ENCODE measurements at places on chromosomes 16 and 17.

DNA sequence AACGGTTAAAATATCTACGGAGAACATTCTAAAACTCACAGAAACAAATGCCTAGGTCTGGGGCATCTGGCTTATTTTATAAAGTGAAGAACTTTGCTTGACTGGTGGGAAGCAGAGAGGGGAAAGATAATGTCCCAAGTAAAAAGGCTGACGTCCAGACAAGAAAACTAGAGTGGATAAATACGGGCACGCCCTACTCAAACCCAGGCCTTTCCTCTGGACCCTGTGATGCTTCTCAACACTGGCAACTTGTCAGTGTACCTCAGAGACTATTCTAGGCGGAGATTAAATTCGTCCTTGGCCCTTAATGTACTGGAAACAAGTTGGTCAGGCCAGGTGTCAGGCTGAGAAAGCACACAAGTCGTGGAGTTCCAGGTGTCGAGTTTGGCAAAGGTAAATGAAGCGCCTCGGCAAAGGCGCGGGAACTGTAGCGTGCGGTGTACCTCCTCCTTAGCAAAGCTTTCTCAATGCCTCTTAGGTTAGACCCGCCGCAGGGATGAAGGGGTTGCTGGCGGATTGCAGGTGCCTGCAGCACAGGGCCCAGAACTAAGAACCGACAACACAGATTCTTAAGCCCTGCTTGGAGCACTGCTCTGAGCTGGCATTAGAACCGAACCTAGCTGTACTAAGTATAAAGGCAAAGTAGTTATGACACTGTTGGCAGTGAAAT, 668 bp upstream of the UNK start:
- DNase-seq = no peak

DNA sequence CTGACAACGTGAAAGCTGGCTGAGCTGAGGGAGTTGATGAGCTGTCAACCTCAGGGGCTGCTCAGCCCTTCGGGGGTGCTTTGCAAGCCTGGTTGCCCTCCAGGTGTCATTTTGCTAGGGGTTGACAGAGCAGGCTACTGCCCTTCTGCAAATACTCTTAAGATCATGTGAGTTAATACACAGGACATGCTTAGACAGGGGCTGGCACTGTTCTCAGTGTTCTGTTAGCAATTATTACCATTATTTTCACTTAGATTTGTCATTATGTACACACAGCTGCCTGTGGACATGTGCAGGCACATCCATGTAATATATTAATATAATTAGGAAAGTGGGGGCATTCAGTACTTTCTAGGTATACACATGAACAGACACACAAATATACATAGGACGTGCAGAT, 554.3 kb upstream of the HSBP1 start:
- no peak for DNase-seq

DNA sequence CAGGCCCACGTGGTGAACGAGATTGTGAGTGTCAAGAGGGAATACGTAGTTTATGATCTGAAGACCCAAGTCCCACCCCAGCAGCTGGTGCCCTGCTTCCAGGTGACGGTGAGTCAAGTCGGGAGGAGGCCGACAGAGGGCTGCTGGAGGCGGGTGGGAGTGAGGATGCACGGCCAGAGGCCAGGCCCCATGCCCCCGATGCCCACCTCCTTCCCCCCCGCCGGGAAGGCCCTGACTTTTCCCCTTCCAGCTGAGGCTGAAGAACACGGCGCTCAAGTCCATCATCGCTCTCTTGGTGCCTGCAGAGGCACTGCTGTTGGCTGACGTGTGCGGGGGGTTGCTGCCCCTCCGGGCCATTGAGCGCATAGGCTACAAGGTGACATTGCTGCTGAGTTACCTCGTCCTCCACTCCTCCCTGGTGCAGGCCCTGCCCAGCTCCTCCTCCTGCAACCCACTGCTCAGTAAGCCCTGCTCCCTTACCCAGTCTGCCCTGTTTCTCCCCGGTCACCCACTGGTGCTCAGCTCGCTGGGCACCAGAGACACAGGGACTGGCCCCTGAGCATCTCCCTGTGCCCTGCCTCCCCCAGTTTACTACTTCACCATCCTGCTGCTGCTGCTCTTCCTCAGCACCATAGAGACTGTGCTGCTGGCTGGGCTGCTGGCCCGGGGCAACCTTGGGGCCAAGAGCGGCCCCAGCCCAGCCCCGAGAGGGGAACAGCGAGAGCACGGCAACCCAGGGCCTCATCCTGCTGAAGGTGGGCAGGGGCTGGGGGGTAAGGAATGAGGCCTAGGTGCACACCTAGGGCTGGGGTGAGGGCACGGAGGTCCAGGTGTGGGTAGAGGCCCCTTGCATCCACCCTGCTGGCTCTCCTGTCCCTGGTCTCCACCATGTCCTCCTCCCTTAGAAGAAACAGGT, 2.6 kb downstream of the ZACN start:
- DNase-seq = no peak

- DNase-seq = no peak
Observed at GRCh38 chr17:3887804-3888203, 5.0 kb downstream of the CAMKK1 start.

DNA sequence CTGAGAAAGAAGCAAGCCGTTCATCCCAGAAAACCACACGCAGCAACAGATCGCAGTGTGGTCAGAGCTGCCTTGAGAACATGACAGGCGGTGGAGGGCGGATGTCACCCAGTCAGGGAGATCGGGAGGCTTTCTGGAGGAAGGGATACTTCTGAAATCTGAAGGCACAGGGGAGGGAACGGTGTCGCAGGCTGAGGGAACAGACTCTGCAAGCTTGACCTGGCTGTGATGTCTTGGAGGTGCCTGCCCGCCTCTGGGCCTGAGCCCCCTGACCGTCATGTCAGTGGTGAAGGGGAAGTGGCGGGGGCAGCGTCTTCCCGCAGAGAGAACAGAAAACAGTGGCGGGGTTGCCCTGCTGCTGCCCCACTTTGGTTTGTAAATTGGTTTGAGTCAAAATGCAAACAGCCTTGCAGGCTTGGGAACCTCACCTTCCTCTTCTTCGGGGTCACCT, 8.1 kb upstream of the ATP2A3 start:
- DNase-seq = no peak

- no peak for DNase-seq
Observed at GRCh38 chr17:29622337-29623282, at the start of gene CORO6. Gene CORO6 (minus strand): TSS chr17:29622912. CDS start chr17:29621421, 1,491 bp downstream.

- DNase-seq = no peak
Observed at GRCh38 chr16:17519101-17519955, 48.6 kb upstream of the XYLT1 start.

Measured in NCI-H1048 (cell line).